Endothelial cell (in vitro differentiated cells): ENCODE measurements at places on chromosomes 11 and 22. TPM values are rescaled to one million over a fixed set of nuclear protein-coding genes. Genes with fewer than 3 reads are reported as not detected.

GRCh38 chr11:103970701-103971249, 65.7 kb upstream of the DDI1 start:
- DNase-seq: no peak

- no peak for DNase-seq
Measured at GRCh38 chr11:35011389-35011788, 95.0 kb downstream of the PDHX start.

- DNase-seq: no peak
Measured at GRCh38 chr22:47628477-47629272, 866.2 kb downstream of the TBC1D22A start.

DNA sequence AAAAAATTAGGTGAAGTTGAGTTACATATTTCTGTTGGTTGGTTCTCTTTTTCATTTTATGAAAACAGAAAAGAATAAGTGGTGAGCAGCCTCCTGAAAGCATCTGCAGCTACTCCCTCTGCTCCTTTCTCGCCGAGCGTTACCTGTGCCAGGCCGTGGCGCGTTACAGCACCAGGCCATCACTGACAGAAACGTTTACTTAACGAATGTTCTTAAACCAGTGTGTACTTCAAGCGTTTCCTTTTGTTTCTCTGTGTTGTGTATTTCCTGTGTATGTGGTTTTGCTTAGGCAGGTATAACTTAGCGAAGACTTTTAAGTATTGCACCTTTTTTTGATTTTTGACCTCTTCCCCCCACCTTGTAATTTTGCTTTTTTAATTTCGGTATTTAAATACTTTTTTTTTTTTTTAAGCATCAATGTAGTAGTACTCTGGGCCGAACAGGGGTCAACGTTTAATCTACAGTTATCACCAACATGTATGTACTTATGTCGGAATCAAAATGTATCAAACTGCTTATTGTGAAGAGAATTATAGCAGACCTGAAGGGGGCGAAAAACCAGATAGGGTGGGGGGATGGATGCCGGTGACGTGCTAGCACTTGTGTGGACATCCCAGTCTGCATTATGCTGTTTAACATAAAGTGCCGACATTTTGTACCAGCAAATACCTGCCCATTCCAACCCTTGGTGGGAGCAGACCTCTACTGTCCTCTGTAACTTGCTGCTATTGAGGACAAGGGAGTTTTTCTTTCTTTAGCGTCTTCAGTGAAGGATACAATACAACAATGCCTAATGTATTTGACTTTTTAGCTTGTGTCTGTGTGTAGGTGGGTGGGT, 21.6 kb upstream of the ADSL start:
- no peak for DNase-seq

DNA sequence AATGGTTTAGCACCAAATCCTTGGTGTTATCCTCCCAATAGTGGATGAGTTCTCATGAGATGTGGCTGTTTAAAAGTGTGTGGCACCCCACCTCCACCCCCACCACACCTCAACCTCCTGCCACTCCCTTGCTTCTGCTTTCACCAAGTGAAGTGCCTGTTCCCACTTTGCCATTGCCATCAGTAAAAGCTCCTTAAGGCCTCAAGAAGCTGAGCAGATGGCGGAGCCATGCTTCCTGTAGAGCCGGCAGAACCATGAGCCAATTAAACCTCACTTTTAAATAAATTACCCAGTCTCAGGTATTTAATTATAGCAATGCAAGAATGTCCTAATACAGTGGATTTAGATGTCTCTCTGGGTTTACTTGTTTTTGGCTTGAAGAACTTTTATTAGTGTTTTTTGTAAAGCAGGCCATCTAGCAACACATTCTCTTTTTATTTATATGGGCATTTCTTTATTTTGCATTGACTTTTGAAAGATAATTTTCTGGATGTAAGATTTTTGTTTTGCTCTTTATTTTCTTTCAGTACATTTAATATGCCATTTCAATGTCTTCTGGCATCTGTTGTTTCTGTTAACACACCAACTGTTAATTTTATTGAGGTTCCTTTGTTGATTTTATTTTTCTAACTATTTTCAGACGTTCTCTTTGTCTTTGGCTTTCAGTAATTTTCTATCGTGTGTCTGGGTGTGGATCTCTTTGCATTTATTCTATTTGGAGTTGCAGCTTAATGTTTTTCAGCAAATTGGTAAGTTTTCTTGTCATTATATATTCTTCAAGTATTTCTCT, 724.5 kb upstream of the CNTN5 start:
- DNase-seq: no peak

DNA sequence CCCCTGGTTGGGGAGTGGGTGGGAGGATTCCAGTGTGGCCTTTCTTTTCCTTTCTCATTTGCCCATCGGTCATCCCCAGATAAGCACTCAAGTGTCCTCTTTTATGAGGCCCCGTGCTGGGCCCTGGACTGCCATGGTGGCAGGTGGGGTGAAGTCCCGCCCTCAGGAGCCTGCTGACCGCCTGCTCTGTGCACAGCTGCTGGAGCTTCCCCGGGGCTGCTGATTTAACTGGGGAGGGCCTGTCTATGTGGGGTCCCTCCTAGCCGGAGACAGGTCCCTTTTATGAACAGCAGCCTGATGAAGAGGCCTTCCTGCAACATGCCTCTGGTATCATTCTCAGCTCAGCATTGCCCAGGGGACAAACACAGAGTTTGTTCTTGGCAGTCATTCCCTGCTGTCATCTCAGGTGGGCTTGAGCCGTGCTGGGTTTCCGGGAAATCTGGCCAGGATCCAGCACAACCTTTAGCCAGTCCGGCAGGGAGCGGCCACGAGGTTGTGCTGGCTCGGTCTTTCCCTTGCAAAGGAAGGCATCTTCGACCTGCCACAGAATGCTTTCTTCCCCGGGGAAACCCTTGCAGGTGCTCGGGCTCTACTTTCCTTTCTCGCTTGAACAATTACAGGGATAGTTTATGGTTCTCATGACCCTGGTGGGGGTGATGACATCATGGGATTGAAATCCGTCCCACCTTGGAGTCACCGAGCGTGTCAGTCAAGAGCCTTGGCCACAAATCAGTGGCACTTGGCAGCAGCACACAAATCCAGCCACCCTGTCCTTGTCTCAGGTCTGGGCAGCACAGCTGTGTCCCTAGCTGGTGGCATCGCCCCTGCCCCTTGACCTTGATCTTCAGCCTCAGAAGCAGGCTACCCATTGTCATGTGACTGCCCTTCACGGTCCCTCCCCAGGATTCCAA, 20.1 kb downstream of the ST14 start:
- DNase-seq: no peak

- no peak for DNase-seq
Measured at GRCh38 chr22:46039535-46039934, 62.6 kb upstream of the WNT7B start.

- no peak for DNase-seq
Measured at GRCh38 chr22:19146215-19146968, 1.9 kb upstream of the ESS2 start.

The HBB gene
- total RNA-seq: not detected

The MUC2 gene
- total RNA-seq: not detected

The SYNGR1 gene
- total RNA-seq: 2.9 TPM

The CHRM1 gene
- not detected for total RNA-seq

The MB gene
- total RNA-seq: not detected
